Retina (tissue), 1 donor: ENCODE measurements at places on chromosomes 7 and 10.

GRCh38 chr7:68925241-68925640 is 673.0 kb upstream of the AUTS2 start:
- peak; percentile 46 for DNase-seq

- DNase-seq: no peak
These were observed 76.8 kb downstream of the CTBP2 start for GRCh38 chr10:125083576-125083920.

DNA sequence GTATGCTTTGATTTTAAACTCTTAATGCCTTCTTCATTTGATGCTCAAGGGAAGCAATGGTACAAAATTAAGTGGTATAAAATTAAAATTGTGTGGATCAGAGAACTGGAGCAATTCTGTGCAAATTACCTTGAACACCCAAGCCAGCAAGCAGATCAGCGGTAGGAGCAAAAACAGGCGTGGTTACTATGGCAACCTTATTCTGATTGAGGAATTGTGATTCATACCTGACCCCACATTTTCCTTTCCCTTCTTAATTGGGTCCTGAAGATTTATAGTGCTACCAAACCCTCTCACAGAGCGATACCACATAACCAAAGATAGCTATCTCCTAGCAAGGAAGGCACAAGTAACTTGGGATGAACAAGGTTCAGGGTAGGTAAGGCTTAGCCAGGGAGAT is 72.5 kb upstream of the FZD1 start:
- DNase-seq: no peak

DNA sequence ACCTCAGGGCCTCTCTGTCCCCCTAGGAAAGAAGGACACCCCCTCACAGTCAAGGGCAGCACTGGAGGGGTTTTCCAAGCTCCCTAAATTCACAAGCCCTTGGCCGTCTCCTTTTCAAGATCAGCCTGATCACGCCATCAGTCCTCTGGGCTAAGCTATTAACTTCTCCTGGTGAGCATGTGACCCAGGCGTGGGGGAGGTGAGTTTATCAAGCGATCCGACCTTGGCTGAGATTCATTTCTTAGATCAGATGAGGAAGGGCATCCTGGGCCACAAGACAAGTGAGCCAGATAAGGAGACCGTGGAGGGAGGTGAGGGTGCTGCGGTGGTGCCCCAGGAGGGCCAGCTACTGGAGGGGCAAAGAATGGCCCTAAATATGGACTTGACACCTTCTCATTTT is 19.2 kb upstream of the EN2 start:
- DNase-seq: no peak

- DNase-seq: peak; percentile 36
These were observed 6.2 kb downstream of the GATA3 start for GRCh38 chr10:8060704-8061121.

DNA sequence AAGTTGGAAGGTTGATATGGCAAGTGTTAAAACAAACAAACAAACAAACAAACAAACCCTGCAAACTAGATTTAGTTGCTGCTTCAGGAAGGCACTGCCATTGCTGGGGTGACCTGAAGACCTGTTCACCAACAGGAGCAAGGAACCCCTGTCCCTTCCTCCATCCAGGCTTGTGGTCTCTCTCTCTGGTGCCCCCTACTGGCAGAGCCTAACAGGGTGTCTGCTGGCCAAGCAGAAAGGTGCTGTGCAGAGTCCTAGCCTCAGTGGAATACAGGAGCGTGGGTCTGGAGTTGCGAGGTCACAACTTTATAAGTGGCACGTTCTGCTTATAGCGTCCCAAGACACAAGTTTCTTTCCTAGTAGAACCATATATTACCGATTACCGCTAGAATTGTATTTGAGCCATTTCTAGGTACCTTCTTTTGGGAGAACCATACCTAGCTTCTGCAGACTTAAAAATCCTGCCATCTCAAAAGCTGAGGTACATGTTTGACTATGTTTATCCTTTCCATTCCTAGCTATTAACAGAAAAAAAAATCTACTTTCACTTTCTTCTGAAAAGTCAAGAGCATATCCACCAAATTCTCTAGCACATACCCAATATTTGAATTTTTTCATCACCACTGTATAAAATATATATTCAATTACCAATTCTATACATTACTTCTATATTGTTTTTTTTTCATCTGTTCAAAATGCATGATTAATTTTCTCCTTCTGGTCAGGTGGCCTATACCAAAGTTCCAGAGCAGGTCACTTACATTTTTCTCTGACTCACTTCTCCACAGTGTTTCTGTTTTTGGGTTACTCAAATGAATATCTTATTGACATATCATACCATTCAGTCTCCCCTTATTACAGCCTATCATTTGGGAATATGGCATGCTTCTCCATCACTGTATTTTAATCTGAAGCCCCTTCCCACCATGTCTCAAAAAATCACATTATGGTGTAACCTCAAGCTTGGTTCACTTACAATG is 29.1 kb upstream of the CALD1 start:
- no peak for DNase-seq

GRCh38 chr10:44105696-44106095 is 279.2 kb downstream of the CXCL12 start:
- no peak for DNase-seq

- DNase-seq: no peak
These were observed 170.2 kb upstream of the HABP2 start for GRCh38 chr10:113382691-113383090.

DNA sequence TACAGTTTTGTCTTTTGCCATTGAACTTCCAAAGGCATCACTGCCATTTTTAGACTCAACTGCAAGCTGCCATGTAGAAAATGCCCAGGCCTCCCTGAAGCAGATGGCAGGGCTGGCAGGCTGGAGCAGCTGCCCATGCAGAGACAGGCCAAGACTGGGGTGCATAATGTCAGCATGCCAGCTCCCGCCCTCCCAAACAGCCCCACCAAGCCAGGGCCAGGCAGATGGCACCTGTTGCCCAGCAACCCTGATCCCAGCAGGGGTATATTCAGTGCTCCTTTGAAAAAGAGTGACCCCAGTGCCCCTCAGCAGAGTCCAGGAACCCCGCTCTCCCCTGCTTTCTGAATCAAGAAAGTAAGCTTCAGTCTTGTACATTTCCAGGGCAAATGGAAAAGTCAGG is 32.6 kb downstream of the VSTM4 start:
- DNase-seq: peak; percentile 28

GRCh38 chr10:90168244-90168643 is 466.9 kb downstream of the KIF20B start:
- no peak for DNase-seq

DNA sequence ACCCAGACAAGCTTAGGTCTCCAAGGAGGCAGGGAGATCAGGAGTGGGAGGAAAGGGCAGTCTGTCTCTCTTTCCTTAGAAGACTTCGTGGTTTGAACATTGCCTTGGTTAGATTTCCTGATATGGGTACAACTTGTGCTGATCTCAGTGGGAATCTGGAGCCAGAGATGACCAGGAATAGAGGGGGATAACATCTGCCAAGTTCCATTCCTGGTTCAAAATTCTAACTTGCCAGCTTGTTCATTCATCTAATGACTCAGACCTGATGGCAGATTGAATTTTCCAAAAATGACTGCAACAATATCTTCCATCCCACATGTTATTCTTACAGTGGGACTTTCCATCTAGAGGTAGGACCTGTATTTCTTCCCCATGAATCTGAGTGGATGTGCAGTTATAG is 394.3 kb upstream of the PODXL start:
- DNase-seq: no peak

DNA sequence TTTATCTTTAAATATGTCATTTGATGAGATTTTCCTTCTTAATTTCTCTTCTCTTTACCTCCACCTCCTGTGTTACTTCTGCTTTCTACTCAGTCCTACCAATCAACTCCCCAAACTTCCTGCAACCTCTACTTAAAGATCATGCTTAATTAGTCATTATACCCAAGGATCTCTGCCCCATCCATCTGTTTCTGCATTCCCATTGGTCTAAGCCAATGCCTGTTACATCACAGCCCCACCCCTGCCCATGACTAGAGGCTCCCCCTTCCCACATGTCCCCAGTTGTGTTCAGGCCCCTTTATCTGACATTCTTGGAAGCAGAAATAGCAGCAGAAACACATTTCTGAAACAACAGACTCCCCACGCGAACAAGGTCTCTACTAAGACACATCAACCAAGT is 319.1 kb upstream of the NFE2L3 start:
- no peak for DNase-seq

DNA sequence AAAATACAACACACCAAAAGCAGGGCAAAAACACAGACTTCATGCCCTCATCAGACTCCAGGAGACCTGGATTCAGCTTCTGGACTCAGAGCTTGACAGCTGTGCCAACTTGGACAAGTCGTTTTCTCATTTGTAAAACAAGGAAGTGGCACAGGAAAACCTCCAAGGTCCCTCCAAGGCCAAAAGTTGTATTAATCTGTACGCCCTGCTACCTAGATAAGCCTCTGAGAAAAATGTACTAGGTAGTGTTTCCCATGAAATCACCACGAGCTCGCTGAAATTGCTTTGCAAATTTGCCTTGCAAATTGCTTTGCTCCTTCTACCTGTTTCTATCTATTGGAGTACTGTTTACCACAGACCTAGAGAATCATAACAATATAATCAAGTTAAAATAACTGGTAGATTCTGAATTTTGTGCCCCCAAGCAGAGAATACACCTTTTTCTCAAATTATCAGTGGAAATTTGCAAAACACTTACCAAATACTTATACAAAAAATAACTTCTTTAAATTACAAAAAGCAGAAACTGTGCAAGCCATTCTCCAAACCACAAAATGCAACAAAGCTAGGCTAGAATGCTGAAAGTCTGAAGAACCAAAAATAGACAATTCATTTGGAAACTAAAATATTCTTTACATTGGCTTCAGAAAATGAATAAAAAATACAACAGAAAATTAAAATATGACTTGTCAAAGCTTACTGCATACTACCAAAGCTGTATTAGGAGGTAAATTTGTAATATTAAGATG is 158.1 kb upstream of the CHST15 start:
- no peak for DNase-seq

DNA sequence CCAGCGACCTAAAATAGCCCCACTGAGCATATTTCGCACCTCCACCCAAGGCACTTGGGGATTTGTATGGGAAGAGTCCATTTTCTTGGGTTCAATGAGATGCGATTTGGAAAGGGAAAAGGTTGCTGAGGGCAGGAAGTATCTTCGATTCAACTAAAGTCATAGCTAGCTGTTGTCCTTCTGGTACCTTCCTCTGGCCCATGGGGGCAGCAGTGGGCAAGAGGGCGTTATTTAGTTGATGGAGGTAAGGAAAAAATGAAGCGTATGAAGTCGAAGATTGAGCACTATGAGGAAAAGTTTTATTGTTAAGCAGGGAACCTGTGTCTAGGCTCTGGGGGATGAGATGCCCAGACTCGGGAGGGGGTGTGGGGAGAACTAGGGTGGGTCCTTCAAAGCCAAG is 135.4 kb downstream of the EVX1 start:
- no peak for DNase-seq

DNA sequence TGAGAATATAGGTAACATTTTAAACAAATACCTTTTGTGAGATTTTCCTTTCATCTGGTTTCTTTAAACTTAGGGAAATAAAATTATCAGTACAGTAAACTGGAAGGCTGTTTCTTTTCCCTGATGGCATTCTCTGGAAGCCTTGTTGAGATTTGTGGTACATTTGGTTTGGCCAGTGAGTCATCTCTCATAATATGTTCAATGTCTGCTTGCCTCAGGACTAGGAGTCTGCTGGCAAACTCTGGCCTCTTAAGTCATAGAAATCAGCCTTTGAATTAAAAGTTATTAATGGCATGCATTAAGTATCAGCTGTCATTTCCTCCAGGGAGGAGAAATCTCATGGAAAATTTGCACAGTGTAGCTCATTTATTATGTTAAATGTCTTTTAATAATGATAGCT is 316.6 kb upstream of the KIAA1217 start:
- DNase-seq: no peak

GRCh38 chr7:91512958-91513357 is 248.7 kb downstream of the FZD1 start:
- DNase-seq: no peak
